Calu3 (cell line): ENCODE measurements at places on chromosomes 2 and 18. TPM values are rescaled to one million over a fixed set of nuclear protein-coding genes. Genes with fewer than 3 reads are reported as not detected.

Gene SP140
- total RNA-seq, result 10.9 and 13.0 TPM in 2 replicates

DNA sequence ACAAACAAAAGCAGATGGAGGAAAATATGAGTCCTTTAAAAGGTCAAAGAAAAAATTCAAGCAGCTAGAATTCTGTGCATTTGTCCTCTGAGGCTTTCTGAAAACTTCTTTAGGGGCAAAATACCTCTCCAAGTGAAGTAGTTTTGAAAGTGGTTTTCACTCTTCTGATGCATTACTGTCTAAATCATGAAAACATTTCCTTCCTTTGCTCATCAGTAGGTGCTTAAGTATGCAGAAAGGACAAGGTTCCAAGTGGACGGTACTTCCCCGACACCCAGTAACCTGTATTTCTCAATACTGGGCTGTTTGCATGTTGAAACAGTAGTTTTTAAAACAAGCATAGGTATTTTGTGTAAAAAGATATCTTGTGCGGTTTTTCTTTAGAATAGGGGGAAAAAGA, 189.1 kb upstream of the ERBB4 start:
- no peaks in the 10 kb centered on the region for H3K4me1 ChIP-seq
- no peak overlapping the region for H3K27ac ChIP-seq

Gene NT5DC4
- total RNA-seq, result 10.1 and 13.6 TPM in 2 replicates

DNA sequence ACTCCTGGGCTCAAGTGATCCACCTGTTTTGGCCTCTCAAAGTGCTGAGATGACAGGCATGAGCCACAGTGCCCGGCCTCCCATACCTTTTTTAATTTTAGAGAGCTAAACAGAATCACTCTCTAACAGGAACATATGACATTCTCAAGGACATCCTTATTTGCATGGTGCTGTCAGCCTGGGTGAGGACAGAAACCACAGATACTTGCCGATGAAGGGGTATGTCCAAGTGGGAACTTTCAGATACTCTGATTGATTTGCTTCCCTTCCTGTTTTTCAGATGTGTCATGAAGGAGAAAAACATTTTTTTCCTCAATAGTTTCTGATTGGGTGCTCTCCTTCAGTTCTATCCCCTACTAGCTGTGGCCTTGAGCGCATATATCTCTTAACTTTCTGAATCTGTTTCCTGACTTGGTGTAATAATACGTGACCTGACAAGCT, 49.6 kb downstream of the MYO3B start:
- DNase-seq, result no peak
- no peak overlapping the region for H3K27ac ChIP-seq
- H3K4me3 ChIP-seq, result no peak overlapping the region
- no peaks in the 10 kb centered on the region for H3K36me3 ChIP-seq

DNA sequence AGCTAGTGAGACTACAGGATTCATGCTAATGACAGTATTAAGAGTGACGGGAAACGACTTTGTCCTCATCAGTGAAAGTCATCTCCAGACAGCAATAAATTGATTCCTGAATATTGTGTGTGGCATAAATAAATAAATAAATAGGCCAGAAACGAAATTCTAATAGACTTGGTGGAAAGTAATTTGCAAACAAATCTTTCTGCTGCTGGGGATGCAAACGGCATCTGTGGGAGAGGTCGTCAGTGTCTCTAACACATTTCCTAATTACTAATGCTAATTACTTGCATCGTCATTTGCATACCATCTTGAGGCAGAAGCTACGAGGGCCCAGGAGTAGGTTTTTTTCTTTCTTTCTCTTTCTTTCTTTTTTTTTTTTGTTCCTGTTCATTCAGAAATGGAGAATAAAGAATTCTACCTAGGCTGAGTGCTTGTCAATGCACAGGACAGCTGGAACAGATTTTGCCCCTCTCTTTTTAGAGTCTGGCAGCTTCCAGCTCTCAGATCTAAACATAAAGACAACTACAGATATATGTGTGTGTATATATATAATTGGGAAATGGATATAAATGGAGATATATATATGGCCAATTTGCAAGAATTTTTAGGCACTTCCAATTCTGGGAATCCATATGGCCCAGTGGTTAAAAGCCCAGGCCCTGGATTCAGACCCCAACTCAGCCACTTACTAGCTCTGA, 75.1 kb downstream of the SPP2 start:
- H3K27me3 ChIP-seq, result no peaks in the 10 kb centered on the region
- H3K36me3 ChIP-seq, result no peaks in the 10 kb centered on the region
- DNase-seq, result no peak
- no peak overlapping the region for H3K4me3 ChIP-seq

Gene MAL
- not detected in 2 replicates for total RNA-seq

GRCh38 chr18:5103693-5104092, 93.4 kb downstream of the AKAIN1 start:
- H3K36me3 ChIP-seq, result no peaks in the 10 kb centered on the region
- no peak for DNase-seq
- no peak overlapping the region for H3K4me3 ChIP-seq

DNA sequence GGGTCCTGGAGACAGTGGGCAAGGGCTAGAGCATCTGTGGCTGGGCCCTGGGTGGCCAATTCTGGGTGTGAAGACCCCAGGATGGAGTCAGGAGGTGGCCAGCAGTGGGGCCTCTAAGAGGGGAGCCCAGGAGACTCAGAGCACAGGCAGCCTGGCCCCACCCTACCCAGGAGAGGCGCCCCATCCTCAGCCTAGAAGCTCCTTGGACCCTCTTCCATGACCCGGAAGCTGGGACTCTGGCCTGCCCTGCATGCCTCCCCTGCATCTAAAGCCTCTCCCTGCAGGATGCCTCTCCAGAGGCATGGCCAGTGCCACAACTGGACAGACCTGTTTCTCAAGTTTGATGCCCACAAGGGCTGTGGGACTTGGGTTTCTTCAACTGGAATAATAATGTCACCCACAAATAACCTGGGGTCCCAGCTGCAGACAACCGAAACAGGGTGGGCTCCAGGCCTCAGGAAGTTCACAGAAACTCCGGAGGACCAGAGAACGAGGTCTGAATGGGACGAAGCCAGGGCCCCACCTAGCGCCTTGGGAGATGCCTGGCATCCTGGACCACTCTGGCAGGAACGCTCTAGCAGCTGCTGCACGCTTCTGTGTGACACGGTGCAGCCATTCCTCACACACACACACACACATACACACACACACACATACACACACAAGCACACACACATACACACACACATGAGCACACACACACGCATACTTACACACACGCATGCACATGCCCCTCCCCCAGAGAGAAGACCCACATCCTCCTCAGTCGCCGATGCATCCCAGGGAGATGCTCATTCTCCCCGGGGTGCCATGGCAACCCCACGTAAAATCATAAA, 16.4 kb downstream of the KCNIP3 start:
- H3K27me3 ChIP-seq, result peaks cover 45% of the 10 kb centered on the region
- H3K27ac ChIP-seq, result no peak overlapping the region
- peak; percentile 53 for DNase-seq
- peaks cover 26% of the 10 kb centered on the region for H3K4me1 ChIP-seq

Gene NEUROD1
- not detected in 2 replicates for total RNA-seq

DNA sequence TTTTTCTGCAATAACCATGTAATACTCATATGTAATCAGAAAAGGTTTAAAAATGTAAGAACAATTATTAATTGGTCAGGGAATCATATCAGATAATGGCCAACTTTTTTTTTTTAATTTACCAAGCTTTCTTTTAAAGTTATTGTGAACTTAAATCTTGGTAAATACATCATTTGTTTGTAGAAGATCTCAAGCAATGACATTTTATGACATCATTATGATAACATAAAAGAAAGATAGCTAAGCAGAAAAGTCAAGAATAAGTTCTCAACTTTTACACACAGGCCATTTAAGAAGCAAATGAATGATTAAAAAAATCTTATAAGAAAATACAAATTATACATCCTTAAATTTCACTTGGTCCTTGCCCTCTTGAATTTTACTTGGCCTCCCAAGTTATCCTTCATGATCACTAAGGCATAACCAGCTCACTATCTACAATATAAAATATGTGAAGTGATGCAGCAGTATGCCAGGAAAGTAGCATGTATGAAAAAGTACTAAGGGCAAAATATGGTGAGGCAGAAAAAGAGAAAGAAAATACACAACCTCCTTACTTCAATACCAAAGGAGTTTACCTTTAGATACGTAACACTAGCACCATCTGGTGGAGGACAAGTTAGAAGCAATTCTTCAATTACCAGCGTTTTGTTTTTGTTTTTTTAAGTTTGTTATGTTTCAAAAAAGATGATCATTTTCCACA, 116.6 kb downstream of the SRBD1 start:
- no peaks in the 10 kb centered on the region for H3K27me3 ChIP-seq
- H3K36me3 ChIP-seq, result no peaks in the 10 kb centered on the region
- DNase-seq, result peak; percentile 37

Gene ZNF804A
- total RNA-seq, result 0.09 TPM in 1 of 2 replicates, not detected in the other

DNA sequence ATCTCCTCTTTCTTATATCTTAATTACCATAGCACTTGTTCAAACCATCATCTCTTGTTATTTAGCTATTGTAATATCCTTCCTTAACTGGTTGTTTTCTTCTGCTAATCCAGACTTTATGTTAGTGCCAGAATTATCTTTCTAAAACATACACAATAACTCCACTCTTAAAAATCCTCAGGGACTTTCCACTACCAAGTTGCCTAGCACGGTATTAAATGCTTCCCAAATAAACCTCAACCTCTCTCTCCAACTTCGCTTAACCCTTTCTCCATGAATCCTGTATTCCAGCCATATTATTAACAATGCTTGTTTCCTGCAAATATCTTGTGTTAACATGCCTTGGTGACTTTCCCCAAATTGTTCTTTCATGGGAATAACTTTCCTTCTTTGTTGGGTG, 84.5 kb downstream of the FAM228A start:
- no peaks in the 10 kb centered on the region for H3K36me3 ChIP-seq
- peaks cover 7% of the 10 kb centered on the region for H3K4me1 ChIP-seq
- DNase-seq, result no peak
- H3K4me3 ChIP-seq, result no peak overlapping the region
- H3K27me3 ChIP-seq, result no peaks in the 10 kb centered on the region
- H3K27ac ChIP-seq, result no peak overlapping the region

GRCh38 chr2:137411585-137411984, 552.7 kb upstream of the HNMT start:
- no peaks in the 10 kb centered on the region for H3K36me3 ChIP-seq
